DMS79 treated with DMSO at 0.1 percent for 48 hours (cell line): ENCODE measurements at places on chromosomes 13 and 19.

- DNase-seq: no peak
Measured at GRCh38 chr19:46635920-46636761, at the start of gene GNG8. TSS of gene GNG8 (minus strand) at chr19:46636202. CDS start at chr19:46634682, 1,520 bp downstream.

DNA sequence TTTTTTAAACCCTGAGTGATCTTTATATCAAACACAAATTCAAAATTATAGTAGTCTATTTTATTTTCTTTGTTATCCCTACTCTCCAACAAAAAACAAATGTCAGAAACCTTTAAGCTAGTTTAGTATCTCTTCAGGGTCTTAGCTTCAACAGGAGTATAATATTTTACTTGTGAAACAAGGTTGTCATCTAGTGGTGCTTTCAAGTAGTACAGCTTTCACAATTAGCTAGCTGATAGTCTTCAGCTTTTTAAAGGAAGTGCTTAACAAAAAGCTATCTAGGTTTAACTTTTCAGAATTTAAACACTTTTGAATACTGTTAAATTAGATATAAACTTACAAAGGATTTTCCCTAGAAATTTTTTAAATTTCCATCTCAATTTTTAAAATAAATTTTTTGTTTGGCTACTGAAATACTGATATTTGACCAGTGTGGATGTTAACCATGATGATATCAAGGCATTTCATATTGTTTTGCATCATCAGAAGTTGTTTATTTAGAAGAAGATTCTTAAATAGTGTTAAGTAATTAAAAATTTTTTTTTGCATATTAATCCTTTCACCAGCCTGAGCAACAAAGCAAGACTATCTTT, 34.2 kb downstream of the TDRD3 start:
- DNase-seq: peak; percentile 52

- DNase-seq: no peak
Measured at GRCh38 chr13:77339408-77339807, 12.5 kb upstream of the MYCBP2 start.

DNA sequence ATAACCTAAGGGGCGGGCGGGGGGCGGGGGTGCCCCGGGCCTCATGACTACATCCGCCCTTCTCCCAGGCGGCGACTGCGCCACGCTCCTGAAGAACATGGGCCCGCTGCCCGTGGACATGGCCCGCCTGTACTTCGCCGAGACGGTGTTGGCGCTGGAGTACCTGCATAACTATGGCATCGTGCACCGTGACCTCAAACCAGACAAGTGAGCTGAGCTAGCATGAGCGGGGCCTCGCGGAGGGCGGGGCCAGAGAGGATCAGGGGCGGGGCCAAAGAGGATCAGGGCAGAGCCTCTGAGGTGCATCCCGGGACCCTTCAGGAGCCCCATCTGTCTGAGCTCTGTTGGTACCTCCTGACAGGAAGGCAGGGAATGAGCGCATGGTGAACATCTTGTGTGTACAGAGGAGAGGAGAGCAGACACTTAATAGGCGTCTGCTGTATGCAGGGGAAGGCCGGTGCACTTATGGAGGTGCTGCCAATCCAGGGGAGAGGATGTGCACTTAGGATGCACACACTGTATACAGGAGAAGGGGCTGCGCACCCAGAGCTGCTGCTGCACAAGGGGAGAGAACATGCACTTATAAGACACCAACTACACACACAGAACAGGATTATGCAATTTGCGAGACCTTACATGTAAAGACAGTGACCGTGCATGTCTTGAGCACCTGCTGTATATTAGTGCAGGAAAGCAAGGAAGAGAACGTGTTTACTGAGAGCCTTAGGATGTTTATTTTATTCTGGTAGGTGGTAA, 20.9 kb upstream of the PIK3R2 start:
- DNase-seq: no peak

DNA sequence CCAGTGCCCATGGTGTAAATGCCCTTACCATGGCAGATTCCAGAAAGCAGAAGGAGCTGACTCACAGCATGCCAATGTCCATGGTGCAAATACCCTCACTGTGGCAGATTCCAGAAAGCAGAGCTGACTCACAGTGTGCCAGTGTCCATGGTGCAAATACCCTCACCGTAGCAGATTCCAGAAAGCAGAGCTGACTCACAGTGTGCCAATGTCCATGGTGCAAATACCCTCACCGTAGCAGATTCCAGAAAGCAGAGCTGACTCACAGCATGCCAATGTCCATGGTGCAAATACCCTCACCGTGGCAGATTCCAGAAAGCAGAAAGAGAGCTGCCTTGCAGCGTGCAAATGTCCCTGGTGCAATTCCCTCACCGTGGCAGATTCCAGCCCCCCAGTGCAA, 163.8 kb upstream of the SOX1 start:
- DNase-seq: no peak

GRCh38 chr19:5035793-5036697, 67.1 kb downstream of the KDM4B start:
- DNase-seq: peak; percentile 53

DNA sequence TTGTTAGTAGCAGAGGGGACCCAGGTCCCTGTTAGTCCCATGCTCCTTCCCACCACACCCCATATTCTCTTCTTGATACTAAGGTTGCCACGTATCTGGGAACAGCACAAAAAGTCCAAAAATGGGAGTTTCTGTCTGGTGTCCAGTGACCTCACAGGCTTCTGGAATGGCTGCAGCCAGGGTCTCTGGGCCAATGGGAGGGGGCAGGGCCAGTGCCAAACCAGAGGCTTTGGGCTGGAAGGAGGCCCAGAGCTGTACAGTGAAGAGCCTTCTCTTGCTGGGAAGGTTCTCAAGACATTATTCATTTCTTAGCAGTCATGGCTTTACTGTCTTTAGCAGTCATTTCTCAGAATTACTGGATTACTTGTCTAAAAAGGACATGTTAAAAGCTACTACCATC, 119.2 kb downstream of the FRY start:
- DNase-seq: no peak

DNA sequence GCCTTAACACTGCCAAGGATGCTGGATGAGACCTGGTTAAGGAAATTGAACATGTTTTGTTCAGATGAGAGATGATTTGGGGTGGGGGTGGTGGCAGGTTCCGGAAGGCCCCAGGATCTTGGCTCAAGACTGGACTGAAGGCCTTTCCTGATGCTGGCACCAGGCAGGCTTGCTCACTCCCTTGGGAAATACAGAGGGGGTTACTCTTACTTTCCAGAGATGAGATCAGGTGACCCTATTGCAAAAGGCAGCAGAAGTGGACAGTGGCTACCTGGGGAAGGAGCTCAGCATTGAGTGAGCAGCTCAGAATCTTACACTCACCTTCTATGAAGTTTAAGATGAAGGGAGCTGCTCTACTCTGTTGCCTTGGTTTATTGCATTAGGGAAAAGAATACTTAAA, 10.8 kb downstream of the GATAD2A start:
- DNase-seq: no peak

DNA sequence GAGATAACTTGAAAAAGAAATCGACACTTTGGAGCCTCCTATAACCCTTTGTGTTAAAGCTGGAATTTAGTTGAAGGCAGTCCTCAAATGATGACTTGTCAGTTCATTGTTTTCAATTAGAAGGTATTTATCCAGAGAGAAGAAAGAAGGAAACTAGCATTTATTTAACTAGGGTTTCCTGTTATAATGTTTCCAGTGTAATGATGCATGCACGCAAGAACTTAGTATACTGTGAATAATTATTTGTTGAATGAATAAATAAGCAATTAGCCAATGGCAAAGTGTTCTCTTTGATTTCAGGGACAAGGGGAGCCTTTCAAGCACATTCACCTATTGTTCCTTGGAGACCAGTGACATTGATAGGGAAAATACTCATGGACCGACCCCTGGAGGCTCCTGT, 307.4 kb downstream of the KLF5 start:
- peak; percentile 9 for DNase-seq

DNA sequence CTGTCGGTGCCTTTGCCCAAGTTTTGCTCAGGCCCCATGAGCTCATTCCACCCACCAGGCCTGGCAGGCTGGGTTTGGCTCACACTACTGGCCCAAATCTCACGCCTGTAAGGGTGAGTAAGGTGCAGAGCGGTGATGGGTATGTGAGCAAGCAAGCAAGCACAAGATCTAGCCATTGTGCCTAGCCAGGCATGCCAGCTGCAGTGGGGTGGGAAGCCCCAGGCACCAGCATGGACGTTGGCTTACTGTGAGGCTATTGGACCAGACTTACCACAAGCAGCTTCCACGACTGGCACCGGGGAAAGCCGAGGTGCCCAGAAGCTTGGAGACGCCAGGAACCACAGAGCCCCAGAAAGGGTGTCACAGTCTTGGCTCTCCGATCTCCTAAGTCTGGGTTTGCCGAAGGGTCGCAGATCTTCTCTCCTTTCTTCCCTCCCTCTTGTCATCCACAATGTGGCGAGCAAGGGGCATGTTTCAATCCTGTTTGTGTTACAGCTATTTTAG, 2659.4 kb upstream of the PCDH20 start:
- no peak for DNase-seq

DNA sequence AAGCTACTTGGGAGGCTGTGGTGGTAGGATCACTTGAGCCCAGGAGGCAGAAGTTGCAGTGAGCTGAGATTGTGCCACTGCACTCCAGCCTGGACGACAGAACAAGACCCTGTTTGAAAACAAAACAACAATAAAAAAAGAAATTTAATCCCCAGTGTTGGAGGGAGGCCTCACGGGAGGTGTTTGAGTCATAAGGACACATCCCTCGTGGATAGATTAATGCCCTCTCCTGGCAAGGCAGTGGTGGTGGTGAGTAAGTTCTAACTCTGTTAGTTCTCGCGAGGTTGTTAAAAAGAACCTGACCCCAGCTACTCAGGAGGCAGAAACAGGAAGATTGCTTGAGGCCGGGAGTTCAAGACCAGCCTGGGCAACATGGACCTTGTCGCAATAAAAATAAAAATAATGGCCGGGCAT, 27.6 kb upstream of the SIN3B start:
- no peak for DNase-seq

- DNase-seq: no peak
Measured at GRCh38 chr13:78298657-78299056, 304.7 kb downstream of the POU4F1 start.

GRCh38 chr19:9528757-9529336, 9.6 kb downstream of the ZNF426 start:
- DNase-seq: no peak

DNA sequence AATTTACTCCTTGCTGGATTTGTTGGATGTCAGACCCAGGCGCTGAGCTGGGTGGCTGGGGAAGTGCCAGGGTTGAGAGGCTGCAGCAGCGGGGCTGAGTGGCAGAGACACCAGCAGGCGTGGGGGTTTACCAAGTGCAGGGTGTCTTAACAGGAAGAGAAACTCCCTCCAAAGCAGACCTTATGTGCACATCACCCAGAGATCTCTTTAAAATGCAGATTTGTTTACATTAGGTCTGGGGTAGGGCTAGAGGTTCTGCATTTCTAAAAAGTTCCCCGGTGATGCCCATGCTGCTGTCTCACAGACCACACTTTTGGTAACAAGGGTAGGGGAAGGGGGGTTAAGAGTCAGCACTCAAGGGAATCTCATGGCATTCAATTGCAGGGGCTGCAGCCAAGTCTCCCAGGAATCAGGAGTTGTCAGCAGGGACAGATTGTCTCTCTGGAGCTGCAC, 80.7 kb upstream of the OLFM4 start:
- peak; percentile 11 for DNase-seq

DNA sequence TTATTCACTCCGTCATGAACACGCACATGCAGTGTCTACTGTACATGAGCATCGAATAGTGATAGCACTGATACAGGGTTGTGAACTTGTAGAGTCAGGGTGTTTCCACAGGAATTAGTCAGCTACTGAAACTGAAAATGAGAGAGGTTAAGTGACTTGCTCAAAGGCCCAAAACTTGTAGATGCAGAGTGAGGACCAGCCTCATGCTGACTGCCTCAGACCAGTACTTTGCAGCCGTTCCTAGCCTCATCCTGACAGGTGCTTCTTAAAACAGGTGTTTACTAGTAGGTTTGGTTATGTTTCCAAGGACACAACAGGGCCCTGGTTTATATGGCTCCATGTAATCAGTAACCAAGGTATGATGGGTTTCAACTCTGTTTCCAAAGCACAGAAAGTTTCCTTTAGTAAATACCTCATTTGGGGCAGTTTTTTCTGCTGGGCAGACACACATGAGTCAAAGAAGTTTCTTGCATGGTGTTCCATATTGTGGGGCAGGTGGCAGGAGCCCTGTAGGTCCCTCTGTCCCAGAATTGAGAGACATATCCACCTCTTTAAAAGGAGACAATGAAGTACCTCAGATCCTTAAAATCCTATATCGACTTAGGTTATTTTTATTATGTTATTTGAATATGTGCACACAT, 16.0 kb downstream of the FGF9 start:
- DNase-seq: no peak

DNA sequence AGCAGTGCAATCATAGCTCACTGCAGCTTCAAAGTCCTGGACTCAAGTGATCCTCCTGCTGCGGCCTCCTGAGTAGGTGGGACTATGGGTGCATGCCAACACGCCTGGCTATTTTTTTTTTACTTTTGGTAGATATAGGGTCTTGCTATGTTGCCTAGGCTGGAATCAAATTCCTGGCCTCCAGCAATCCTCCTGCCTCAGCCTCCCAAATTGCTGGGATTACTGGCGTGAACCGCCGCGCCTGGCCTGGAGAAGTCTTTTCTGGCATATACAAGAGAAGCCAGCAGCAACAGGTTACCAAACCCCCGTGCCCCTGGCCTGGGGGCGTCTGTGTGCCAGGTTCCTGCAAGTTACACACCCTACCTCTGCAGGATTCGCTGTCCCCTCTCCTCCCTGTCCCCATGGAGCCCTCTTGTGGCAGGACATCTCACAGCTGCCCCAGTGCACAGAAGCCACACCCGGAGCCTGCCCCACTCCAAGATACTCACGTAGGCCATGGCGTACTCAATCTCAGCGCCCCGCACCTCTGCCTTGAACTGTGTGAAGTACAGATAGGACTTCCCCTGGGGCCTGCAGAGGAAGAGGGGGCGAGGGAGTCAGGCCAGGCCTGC, 9.9 kb downstream of the MYDGF start:
- DNase-seq: no peak

DNA sequence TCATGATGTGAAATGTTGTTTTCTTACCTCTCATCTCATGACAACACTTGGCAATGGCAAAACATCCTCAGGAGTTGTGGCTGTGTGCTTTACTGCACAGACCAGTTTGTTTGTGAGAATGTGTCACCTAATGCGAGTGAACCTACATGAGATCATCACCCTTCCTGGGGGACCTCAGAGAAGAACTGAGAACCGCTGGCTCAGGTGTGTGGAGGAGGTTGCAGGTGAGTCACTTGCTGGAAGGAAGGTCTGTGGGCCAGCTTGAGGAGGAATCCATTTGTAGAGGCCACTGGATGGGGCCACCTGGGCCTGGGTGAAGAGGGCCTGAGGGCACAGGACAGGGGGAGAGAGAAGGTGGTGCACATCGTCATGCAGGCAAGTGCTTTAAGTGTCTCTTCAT, 3.0 kb upstream of the CEACAM1 start:
- DNase-seq: no peak

DNA sequence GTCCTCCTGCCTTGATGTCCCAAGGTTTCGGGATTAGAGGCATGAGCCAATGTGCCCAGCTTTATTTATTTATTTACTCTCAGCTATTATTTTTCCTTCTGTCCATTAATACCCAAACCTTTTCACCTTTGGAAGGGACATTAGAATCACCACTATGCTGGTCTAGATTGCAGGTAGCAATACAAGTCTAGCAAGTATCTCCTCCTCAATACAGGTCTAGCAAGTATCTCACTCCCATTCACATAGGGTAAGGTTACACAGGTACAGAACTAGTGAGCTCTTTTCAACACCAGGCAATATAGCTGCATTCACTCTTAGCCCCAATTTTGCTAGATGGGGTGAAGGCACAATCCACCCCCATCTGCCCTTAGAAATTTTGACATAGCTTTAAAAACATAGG, 17.4 kb upstream of the SPRYD7 start:
- no peak for DNase-seq
